Left colon (tissue), 2 donors: ENCODE measurements at places on chromosomes 5 and 9.
A peak's percentile ranks its signal among the peaks of the same experiment; 100 is the strongest.

- DNase-seq: no peak
Observed at GRCh38 chr5:10315201-10315600, 7.5 kb upstream of the CMBL start.

- peak; percentile 70 for DNase-seq
Observed at GRCh38 chr5:149448831-149449714, 70.0 kb upstream of the IL17B start.

DNA sequence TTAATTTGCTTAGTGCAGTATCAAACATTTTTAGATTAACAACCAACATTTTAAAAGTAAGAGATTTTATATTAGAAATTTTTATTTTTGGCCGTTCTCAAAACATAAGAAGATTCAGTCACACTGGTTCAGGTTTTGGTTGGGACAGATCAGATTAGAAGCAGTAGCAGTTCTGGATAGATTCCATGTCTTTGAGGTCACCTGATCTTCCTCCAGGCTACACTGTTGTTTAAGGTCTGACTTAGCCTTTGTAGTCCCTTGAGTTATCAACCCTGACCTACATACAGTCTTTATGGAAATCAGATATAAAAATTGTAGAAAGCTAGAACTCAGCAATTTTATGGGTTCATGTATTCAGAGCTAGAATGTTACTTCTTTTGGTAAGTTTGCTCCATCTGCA, 910.0 kb upstream of the WWC1 start:
- no peak for DNase-seq

DNA sequence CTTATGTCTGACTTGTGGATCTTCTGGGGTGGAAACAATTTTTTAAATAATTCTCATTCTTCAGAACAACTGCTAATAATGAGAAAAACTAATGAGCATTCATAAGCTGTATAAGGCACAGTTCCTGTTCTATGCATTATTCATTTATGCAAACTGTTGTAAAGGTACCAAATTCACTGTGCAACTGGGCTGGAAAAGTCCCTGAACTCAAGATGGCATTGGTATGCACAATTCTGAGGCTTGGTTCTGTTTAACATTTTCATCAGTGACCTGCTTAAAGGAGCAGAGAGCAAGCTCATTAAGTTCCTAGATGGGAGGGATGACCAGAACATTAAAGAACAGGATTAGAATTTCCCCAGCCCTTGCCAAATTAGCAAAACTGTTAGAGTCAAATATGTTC, 104.5 kb downstream of the RFK start:
- DNase-seq: no peak

DNA sequence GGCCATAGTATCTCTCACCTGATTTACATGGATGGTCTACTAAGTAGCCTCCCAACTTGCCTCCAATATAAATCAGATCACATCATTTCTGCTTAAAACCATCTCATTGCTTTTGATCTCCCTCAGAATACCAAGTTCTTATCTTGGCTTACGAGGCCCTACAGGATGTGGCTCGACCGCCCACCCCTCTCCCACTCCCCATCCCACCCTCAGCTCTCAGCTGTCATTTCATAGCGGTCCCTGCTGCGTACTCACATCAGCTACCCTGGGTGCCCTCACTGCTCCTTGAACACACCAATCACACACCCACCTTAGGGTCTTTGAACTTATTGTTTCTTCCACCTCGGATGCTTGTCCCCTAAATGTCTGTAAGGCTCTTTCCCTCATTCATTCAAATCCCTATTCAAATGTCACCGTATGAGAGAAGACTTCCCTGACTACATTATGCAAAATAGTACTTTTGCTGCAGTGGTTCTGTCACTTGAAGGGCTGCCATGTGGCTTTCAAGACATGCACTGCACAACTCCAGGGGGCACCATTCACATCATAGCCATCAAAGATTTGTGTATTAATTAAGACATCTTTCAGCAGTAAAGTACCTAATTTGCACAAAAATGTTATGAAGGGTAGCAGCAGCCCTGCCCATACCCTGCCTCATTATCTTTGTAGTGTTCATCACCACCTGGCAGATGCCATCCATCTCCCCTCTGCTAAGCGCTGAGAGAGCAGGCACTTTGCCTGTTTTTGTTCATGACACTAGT, 171.1 kb downstream of the ENC1 start:
- no peak for DNase-seq

DNA sequence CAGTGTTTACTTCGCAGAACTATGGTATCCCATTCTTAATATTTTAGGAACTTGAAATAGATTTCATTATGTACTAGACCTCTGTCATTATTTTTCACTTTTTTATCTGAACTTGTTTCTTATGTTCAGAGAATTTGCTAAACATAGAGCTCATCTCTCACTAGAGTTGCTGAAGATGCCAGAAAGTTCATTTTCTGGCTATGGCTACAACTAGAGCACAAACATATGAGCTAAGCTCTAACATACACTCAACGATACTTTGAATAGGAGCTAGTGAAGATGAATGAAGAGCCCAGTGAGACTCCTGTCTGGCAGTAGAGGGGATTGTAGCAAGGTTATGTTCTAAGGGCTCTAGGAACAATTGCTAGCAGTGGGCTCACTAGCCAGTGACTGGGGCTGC, 582.2 kb downstream of the KIF4B start:
- DNase-seq: no peak

DNA sequence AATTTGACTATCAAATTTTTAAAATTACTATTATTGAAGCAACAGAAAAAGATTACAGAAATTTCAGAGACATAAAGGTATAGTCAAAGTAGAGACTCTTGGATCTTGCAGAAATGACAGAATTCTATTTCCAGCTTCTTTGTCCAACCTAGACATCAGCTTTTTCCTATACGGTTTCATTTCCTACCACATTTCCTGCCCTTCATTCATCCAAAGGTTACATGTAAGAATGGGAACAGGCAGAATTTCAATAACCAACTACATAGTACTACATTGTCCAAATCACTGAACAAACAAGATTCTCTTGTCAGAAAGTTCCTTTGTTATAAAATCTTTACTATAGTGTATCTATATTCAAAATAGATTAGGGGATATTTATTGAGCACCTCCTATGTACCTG, 124.9 kb downstream of the FANCC start:
- DNase-seq: no peak

DNA sequence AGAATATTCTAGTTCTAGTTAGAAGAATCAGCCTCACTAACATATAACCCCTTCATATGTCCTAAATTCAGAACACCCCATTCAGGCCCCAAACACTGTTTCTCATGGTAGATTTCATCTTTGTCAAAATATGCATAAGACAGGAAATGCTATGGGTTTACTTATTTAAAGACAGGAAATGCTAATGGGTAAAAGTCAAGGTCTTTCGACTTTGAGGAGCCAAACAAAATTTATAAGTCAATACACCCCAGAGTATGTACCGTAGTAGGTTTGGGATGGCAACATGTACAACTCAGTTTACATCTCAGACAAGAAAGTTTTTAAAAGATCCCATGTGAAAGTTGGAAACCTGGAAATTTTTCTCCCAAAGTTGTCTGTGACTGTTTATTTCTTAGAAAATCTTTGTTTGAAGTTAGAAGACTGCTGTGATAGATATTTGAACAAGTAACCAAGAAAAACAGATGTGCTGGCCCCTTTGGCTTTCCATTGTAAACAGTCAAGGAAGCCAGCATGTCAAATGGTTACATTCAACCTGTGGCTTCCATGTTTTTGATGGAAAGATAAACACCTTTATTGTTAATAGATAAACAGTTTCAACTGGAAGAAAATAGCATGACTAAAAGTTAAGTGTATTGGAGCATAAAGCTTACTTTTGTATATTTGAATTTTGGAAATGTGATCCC, 102.2 kb downstream of the INIP start:
- no peak for DNase-seq

DNA sequence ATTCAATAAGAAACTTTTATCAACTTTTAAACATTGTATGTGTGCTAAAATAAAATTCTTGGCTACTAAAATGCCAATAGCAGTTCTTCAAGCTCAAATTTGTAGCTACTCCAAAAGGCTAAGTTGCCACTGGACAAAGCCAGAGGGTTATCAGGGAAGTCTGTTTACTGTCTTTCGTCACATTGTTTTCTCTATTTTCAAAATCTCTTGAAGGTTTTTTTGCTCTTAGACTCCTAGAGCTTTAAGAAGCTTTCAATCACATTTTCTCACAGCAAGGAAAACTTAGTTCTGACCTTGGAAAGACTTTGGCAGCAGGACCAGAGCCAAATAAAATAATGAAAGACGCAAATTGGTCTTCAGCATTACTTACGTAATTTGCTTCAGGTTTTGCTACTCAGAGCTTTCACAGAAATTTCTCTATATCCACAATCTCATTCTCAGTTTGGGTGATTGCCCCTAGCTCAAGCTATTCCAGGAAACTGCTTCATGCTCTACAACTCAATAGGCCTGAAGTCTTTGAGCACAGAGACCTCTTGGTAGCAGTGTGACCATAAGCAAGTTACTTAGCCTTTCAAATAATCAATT, 257.7 kb downstream of the GABRG2 start:
- no peak for DNase-seq

DNA sequence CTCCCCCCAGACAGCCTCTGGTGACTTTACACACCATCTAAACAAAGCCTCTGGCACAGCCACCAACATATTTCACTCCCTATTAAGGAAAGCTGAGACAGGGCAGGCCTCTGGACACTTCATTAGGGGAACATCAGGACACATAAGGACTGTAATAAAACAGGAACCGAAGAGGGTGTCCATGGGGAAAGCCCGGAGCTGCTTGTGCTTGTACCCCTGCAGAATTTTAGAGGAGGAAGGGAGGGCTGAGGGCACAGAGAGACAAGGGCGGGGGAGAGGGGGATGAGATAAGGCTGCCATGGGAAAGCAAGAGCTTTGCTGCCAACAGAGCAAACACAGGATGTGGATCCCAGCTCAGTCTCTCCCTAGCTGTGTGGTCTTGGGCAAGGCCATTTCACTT, 138.4 kb downstream of the ASTN2 start:
- no peak for DNase-seq

DNA sequence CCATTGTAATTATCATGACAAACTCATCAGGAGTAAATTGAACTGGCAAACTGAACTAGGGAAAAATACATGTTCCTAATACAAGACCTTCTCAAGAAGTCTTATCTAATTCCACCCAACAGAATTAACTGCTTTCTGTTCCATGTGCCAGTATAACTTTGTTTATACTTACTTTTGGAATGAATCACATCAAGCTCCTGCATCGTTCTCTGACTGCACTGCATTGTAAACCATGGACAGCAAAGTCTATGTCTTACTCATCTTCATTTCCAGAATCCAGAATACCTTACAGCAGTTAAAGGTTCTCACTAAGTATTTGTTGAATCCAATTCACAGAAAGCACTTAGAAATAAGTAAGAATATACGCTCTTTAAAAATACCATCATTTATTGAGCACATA, 102.8 kb downstream of the PLK2 start:
- DNase-seq: no peak

DNA sequence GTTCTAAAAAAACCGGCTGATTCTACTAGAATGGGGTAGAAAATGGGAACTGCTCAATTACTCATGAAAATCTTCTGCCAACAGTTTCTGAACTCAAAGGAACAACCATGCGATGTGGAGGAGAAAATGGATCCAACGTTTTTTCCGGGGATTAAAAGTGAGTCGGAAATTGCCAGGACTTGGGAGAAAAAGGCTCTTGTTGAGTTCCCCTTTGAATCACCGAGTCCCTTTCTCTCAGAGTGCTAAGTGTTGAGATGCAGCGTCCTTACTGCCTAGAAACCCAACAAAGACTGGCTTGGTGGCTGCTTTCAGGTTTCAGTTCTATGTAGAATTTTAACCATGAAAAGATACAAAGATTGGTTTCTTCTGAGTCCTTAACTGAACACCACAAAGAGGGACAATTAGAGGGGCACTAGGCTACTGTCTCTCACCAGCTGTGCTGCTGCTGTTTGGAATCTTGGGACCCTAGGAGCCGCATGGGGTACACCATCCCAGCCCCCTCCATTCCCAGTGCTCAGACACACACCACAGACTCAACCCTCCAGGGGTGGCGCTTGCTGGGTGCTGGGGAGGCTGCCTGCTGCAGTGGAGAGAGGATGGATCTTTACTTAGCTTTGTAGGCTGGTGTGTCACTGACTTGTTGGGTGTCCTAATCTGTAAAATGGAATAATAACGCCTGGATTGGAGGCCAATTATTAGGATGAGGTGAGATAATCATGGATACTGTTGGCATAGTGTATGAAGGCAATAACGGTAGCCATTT, 21.5 kb upstream of the NEUROG1 start:
- DNase-seq: no peak

DNA sequence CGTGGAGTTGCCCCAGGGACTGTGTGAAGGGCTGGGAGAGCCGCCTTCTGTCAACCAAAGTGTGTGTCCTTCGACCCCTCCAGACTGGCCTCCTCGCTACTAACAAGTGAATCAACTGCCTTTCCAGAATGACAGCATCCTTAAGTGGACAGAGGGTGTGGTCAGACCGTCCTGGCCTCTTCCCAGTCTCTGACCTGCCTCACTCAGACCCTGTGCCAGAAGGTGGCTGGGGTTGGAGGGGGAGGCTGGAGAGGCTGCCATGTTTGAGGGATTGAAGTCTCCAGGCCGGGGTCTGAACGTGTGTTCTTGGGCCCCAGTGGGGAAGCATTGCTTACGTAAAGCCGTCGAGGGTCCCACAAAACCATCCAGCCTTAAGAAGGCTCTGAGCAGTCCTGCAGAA, 389.3 kb upstream of the IRX4 start:
- no peak for DNase-seq

- DNase-seq: no peak
Observed at GRCh38 chr9:131657940-131658339, 81.9 kb downstream of the RAPGEF1 start.

DNA sequence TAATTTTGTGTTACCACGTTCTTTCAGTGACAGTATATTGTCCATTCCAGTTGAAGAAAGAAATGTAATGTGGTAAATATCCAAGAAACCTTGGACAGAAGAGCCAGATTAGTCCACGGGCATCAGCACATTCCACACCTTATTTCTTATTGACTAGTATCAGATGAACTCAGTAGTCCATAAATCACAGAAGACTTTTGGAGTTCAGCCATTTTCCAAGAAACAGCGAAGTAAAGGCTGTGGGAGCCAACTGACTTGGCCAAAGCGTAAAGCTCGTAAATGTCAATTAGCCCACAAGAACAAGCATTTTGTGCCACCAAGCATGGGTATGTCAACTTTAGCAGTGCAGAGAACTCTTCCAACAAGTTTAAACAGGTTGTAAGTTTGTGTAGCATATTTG, 60.2 kb upstream of the STARD4 start:
- no peak for DNase-seq

DNA sequence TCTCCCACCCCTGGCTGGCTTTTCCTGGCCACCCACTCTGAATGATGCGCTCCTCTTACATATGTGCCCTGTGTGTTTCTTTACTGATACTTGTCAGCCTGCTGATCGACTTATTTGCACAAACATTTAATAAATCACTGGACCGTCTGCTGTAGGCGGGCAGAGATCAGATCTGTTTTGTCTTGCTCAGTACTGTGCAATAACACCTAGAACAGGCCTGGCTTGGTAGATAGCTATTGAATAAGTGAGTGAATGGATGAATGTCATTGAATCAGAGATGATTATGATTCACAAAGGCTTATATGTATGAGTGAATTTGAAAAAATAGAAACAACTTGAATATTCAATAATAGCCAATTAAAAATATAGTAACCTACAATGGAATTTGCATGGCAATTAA, 165.1 kb downstream of the RGS3 start:
- DNase-seq: no peak
